Stimulated activated CD8-positive, alpha-beta memory T cell treated with anti-CD3 and anti-CD28 coated beads, Interleukin-15, amount 100 ng/mL, for 48 hours (primary cell): ENCODE measurements at places on chromosomes 12 and 14.

- no peak for DNase-seq
Measured at GRCh38 chr12:29155079-29155478, 6.0 kb downstream of the FAR2 start.

- DNase-seq, result peak; percentile 65
Measured at GRCh38 chr12:30795410-30796312, 40.9 kb upstream of the CAPRIN2 start.

- no peak for DNase-seq
Measured at GRCh38 chr12:109815757-109816617, 17.2 kb downstream of the TRPV4 start.

DNA sequence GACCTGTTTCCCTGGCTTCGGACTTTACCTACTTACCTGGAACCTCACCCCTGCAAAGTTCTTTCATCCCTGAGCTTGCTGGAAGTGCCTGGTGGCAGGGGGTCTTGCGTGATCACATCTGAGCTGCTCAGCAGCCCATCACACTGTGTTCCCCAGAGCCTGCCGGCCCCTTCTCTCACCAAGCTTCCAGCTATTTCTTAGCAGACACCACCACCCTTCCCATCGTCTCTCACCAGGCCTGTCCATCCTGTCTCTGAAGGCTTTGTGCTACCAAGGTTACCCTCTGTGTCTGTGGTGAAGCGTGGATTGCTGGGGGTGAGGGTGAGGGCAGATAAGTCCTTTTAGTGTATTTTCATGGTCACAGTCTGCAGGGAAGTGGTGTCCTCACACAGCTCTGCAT lies 78.8 kb upstream of the NRXN3 start:
- no peak for DNase-seq

DNA sequence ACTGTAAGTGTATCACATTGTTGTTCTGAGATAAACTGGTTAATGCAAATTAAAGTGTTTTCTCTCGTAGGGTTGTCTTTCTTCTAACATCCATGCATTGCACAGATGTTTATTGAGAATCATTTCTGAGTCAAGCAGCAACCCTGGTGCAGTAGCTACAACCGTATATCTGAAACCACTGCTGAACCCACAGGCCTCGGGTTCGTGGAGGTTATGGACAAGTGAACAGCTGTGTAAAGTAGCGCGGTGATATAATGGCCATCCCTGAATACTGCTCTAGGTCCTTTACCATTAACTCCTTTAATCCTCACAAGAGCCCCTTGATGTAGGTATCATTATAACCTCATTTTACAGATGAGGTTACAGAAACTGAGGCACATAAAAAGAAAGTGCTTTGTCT lies 486.1 kb upstream of the TMEM132C start:
- DNase-seq, result no peak

- DNase-seq, result no peak
Measured at GRCh38 chr14:104319491-104320241, 181.3 kb downstream of the KIF26A start.

GRCh38 chr14:55845963-55846825 lies 266.2 kb downstream of the KTN1 start:
- DNase-seq, result no peak

DNA sequence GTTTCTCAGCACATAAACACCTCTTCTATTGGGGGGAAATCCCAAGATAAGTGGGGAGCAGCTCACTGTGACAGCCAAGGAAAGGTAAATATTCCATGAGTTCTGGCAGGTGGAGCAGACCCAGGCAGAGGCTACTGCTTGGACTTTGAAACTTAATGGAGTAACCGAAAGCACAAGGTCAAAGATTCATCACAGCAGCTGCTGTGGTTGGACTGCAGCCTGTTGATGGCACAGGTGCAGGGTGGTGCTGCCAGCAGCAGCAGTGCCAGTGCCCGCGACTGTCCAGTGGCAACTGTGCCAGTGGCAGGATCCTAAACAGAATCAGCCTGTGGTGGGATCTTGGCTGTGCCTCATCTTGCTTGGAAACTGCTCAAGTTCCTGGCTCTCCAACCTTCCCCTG lies 81.4 kb upstream of the ARID2 start:
- no peak for DNase-seq

- no peak for DNase-seq
Measured at GRCh38 chr12:82893896-82894295, 207.2 kb downstream of the TMTC2 start.

DNA sequence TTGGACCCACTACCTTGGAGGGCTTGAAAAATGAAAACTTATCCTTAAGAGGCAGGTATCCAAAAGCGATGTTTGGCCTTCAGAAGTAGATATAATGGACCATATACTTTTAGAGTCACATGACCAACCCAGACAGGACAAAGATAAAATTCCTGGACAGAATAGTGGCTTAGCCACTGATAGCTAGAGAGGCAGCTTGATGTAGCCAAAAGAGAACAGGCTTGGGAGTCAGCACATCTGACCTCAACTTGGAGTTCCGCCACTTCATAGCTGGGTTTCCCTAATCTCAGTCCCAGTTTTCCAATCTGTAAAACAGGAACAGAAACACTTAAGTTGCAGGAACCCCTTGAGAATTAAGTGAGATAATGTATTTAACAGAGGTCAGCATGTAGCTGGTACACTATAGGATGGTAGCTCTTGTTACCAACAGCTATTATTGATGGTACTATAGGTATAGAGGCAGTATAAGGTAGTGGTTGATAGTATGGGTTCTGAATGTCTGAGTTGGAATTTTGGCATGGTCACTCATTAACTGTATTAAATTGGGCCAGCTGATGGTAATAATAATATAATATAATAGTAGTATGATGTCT lies 63.2 kb upstream of the USP44 start:
- no peak for DNase-seq

DNA sequence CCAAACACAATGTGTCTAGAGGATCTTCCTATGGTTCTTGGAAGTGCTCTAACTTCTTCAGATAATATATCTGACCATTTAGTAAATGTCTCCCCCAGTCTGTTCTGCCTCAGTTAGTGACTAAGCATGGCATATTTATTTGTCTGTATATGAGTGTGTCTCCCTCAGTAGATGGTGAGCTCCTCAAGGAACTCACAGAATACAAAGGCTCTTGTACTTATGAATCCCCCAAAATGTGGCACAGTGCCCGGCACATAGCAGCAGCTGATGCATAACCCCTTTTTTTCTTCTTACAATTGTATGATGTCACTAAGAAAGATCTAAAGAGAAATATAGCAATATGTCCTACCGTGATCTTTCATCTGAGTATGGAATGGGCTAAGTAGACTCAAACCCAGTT lies 264.7 kb upstream of the PRICKLE1 start:
- DNase-seq, result no peak

GRCh38 chr12:62730649-62731048 lies 204.3 kb downstream of the PPM1H start:
- DNase-seq, result no peak
